ENCODE measurements at places on chromosomes 3 and 15.

- no peak for DNase-seq
These were observed 69.7 kb downstream of the MB21D2 start for GRCh38 chr3:192847941-192848340.

DNA sequence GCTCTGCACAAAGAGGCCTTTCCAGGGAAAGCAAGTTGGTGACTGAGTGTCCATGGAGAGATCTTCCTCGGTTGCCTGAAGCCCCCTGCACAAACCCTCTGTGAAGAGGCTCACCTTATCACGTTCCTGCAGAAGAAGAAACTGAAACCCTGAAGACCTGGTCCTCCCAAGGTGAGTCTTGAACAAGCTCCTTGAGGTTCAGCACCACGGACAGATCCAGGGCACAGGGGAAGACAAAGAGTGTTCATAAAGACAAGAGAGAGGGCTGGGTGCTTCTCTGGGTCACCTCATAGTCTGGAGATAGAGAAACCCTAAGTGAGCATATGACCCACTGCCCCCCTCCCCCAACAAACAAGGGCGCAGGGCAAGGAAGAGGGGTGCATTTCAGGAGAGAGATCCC lies 21.7 kb upstream of the TBC1D21 start:
- DNase-seq: no peak

DNA sequence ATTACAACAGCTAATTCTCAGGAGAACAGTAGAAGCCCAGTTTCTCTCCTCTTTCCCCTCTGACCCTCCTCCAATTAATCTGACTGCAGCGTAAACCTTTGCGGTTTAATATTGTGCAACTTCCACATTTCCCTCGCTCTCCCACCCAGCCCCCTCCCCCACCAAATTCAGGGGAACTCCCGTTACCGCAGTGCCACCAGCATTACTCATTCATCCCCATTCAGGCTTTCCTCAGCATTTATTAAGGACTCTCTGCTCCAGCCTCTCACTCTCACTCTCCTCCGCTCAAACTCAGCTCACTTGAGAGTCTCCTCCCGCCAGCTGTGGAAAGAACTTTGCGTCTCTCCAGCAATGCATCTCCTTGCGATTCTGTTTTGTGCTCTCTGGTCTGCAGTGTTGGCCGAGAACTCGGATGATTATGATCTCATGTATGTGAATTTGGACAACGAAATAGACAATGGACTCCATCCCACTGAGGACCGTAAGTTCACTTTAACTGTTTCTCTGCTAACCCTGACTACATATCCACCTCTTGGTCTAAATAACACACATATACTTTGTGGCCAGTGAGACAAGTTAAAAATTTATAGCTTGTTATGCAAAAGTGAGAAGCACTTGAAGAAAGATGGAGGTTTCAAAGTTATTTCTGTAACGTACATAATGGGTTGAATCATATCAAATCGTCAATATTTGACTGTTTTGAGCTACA lies at the start of gene PTX3:
TSS of gene PTX3 (plus strand) at position 268 of the 709 bp plus-strand sequence. CDS start at position 352, 84 bp downstream.
- no peak for DNase-seq

DNA sequence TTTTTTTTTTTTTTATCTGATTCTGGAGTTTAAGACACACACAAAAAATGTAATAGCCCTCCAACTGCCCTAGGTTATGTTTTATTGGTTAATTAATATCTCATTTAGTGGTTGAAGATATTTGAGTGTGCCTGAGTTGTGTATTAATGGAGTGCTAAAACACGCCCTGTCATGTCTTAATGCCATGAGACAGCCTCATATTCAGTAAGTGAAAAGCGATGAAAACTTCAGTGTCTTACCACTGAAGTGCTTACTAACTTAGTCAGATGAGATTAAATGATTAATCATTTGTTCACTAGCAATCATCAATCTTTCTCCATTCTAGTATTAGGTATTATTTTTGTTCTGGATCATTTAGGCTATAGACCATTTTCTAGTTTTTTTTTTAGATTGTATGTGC lies 544.7 kb upstream of the ROBO2 start:
- DNase-seq: no peak

DNA sequence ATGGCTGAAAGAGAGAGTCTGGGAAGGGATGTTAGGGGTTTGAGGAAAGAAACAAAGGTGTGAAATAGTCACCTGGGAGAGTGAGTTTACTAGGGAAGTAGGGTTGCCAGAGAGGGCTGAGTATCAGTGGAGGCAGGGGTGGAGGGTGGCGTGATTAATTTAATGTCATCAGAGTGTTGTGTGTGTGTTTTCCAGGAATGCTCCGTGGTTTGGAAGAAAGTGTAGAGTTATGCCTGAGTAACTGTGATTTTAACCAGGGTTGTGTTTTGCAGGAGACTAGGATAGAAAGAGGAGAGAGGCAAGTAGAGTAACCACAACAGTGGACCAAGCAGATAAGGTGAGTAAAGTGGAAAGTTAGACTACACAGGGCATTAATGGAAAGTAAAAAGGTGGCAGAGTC lies 27.2 kb downstream of the PLD1 start:
- DNase-seq: no peak

DNA sequence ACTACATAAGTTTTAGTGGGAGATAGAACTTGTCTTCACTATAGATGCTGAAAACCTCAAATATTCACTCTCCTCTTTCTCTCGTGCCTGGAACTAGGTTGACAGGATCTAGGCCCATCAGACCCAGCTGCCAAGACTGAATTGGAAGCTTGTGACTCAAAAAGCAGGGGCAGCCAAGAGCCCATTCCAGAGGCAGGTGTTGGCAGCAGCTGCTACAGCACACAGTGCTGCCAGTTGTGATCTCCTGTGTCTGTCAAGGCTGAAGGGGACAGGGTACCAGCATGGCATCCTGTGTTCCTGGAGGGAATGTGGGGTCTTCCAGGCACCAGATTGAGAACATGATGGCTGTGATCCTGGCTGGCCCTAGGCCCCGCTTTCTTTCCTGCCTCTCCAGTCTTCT lies 92.5 kb upstream of the MB21D2 start:
- no peak for DNase-seq

- no peak for DNase-seq
These were observed 246.2 kb upstream of the TBL1XR1 start for GRCh38 chr3:177443469-177443868.

DNA sequence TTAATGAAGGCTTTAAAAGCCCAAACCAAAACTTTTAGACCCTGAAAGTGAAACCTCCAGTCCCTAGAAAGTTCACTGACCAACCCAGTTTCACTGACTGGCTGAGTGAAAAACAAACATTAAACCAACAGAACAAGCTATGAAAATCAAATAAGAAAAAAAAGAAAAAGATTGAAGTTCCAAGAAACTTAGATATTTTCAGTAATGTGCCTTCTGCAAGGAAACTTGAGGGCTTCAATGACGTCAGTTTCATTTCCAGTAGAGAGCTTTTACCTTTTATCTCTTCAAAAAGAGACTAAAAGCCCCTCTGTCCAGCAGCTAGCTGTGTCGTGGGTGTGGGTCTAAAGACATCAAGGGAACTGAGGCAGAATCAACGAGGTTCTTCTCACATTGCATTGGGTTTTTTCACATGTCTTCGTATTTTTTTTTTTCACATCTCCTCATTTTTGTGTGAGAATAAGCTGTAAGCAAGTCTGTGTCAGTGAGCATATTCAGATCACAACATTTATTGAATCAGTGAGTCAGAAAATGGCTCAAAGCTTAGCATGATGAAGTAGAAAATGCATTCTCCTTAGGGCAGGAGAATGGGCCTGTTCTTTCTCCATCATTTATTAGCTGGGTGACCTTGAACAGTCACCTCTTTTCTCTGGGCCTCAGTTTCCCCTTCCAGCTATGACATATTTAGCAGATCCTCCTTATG lies 54.8 kb upstream of the BCL6 start:
- no peak for DNase-seq

- no peak for DNase-seq
These were observed 474.3 kb downstream of the NR2F2 start for GRCh38 chr15:96804754-96805153.

Measured in NCI-H2081 treated with DMSO at 0.1 percent for 48 hours (cell line).